GM06990 (cell line): ENCODE measurements at places on chromosomes 2 and 18.

- no peak for DNase-seq
Observed at GRCh38 chr18:67650686-67651385, 134.3 kb upstream of the DSEL start.

- DNase-seq: no peak
Observed at GRCh38 chr2:84902526-84902925, 2.9 kb upstream of the TMSB10 start.

DNA sequence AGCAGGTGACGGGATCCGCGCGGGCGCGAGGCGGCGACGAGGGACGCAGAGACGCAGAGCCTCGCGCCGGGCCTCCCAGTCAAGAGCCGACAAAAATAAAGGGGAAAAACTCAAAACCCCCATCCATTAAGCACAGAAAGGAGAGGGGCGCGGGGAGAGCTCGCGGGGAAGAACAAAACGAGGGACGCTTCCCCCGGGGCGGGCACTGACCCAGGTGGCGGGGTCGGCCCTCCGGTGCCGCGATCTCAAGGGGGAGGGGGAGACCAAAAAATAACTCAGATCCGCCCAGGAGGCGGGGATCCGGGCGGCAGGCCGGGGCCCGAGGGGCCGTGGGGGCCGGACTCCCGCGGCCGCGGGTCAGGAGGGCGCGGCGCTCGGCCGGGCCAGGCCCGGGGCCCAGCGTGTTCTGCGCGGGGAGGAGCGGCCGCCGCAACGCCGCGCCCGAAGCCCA lies 597 bp downstream of the RNF103 start:
- no peak for DNase-seq

- no peak for DNase-seq
Observed at GRCh38 chr2:150410809-150411208, 76.7 kb downstream of the RND3 start.

- no peak for DNase-seq
Observed at GRCh38 chr2:157840568-157841156, 35.5 kb downstream of the ACVR1 start.

- no peak for DNase-seq
Observed at GRCh38 chr2:208620487-208620978, 213.9 kb downstream of the PTH2R start.
